ENCODE measurements at places on chromosomes 6 and 20.

- DNase-seq: no peak
These were observed 134.3 kb downstream of the ANKRD60 start for GRCh38 chr20:58094160-58094559.

DNA sequence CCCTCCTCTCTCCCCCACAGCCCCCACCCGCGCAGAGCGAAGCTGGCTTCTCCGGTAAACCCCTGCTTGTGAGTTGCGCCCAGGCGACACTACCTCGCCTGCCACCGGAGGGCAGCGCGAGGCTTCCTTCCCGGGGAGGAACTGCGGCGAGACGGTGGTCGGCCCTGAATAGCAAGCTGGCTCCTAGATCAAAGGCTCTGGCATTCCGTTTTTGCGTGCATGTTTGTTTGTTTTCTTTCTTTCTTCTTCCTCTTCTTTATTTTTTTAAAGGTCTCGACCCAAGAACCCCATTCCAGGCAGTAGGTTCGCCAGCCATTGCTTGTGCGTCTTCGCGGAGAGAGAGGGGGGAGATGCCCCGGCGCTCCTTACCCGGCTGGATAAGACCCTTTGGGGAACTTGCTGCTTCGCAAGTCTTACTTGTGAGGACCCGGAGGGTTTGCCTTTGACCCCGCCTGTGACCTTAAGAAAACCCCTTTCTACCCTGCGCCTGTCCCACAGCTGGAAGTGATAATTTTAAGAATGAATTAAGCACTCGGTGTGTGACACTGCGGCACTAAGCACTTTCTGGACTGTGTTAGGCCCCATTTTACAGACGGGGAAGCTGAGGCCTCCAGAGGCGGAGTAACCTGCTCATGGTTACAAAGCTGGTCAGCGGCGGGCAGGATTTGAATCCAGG lies 92.7 kb upstream of the SIRPA start:
- DNase-seq: peak; percentile 79

DNA sequence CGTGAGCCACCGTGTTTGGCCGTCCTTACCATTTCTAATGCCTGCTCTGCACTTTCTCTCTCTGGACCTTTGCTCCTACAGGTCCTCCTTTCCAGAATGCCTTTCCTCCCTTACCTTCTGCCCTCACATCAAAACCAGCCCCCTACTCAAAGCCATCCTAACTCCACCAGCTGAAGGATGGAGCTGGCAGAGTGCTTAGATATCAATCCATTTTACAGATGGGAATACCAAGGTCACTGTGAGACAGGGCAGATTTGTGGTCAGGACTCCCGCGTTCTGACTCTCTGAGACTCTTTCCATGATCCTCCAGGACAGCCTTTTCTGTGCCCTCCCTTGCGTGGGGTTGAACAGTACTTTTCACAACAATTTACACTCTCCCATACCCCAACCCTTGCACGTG lies 41.7 kb upstream of the SCRT2 start:
- DNase-seq: no peak

GRCh38 chr20:1207293-1207878 lies 4.1 kb downstream of the C20orf202 start:
- no peak for DNase-seq

DNA sequence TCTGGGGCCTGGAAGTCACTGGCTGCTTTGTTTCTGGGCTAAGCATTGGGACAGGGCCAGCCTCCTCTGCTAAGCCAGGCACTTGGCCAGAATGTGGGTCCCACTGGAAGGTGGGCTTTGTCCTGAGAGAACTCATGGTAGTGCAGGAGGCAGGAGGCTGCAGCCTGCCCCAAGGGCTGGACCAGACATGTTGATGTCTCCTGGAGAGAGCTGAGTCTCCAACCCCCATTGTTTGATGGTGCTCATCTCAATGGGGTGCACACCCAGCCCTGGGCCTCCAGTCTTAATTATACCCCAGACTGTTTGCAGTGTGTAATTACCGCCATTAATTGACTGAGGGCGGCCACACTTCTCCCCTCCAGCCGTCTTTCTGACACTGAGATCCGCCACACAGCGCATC lies 220.5 kb upstream of the PMEPA1 start:
- DNase-seq: no peak

Measured in fibroblast of skin of scalp (primary cell).